ENCODE measurements at places on chromosomes 1 and 21.

DNA sequence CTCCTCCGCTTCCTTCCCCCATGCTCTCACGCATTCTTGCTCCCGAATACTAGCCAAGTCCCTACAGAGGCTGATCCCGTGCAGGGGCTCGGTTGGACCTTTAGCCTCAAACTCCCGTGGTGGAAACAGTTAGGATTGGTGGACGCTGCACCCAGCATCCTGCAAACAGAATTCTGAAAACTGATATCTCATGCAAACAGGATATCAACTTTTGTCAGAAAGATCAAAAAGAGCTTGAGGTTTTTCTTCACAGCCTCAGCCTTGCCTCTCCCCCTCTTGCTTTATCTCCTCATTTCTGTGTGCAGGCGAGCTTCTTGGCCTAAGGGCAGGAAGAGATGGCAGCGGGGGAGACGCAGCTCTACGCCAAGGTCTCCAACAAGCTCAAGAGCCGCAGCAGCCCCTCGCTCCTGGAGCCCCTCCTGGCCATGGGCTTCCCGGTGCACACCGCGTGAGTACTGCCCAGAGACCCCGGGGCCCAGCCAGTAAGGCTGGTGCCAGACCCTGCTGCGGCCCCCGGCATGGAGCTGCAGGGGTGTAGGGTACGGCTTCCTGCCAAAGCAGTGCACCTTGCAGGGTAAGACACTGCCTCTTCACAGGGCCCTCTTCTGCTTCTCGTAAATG is at the start of gene UBASH3A:
UBASH3A (plus strand) TSS at position 292 of the 621 bp plus-strand sequence; CDS start at position 336, 44 bp downstream.
- no peak for DNase-seq

DNA sequence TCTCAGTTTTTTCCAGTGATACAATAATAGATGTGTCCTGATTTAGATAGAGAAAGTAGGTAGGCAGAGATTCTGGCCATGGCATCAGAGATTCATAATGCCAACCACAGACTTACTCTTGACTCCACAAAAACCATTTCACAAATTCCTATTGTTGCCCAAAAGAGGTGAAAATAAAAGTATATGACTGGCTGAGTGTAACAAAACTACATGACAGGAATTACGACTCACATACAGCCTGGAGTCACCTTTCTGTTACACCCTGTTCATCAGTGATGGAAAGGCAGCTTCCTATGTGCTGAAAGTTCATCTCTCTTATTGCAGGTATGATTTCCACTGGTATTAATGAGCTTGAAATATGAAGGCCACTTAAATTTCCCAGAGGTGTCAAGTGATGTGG is 72.3 kb downstream of the MPZL1 start:
- no peak for DNase-seq

DNA sequence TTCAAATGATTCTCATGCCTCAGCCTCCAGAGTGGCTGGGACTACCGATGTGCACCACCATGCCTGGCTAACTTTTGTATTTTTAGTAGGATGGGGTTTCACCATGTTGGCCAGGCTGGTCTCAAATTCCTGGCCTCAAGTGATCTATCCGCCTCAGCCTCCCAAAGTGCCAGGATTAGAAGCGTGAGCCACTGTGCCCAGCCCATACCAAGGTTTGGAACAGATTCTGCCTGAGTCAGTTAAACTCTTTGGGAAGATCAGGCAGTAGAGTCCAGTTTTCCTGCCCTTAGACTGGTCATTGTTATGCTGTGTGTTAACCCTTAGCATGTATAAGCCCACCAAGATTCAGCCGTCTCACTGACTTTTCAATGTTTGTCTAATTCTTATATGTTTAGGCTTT is 48.3 kb upstream of the LYPLAL1 start:
- no peak for DNase-seq

DNA sequence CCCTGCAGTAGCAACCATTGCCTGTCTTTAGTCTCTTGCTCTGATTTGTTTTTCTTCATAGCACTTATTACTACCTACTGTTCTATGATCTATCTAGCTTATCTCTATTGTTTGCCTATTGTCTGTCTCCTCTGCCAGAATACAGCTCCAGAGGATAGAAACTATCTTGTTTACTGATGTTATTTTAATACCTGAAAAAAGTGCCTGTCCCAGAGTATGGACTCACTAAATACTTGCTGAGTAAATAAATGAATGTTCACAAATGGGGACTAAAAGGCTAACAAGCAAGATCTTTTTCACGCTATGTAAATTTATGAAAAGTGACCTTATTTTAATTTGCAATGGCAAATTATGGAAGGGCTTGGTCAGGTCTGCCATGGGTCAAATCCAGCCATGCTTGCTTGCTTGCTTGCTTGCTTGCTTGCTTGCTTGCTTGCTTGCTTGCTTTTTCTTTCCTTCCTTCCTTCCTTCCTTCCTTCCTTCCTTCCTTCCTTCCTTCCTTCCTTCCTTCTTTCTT is 145.3 kb downstream of the TGFB2 start:
- DNase-seq: no peak

- no peak for DNase-seq
Observed at GRCh38 chr1:92291372-92291999, 7.3 kb downstream of the GLMN start.

DNA sequence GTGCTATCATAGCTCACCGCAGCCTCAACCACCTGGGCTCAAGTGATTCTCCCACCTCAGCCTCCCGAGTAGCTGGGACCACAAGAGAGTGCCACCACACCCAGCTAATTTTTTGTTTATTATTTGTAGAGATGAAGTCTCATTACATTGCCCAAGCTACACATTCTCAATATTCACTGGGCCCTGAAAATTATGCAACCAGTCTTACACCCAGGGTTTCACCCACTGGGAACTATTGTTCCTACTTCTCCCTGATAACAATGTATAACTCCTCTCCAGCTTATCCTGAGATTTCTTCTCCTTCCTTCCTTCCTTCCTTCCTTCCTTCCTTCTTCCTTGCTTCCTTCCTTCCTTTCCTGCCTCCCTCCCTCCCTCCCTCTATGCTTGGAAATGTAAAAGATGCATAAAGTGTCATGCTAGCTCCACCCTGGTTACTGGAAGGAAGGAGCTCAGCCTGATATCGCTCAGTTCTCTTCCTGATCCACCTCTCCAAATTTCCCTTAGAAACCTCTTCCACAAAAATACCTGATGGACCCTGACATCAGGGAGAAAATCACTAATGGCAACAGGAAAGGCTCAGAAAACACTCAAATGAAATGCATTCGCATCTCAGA is 11.2 kb upstream of the VSIG8 start:
- no peak for DNase-seq

DNA sequence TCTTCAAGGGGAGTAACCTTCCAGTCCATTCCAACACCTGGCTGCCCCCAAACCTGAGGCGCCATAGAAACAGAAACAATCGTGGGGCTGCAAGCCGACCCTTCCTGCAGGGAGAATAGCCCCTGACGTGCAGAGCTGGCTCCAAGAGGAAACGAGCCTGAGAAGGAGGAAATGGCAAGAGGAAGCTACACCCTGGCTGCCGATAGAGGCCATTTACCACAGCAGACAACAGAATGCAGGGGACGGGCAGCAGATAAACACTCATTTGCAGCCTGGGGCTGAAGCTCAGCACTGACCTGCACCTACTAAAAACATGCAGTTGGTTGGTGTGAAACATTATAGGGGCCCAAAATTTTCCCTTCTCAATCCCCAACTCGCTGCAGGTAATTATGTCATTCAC is 8.7 kb upstream of the TDRD10 start:
- DNase-seq: no peak

DNA sequence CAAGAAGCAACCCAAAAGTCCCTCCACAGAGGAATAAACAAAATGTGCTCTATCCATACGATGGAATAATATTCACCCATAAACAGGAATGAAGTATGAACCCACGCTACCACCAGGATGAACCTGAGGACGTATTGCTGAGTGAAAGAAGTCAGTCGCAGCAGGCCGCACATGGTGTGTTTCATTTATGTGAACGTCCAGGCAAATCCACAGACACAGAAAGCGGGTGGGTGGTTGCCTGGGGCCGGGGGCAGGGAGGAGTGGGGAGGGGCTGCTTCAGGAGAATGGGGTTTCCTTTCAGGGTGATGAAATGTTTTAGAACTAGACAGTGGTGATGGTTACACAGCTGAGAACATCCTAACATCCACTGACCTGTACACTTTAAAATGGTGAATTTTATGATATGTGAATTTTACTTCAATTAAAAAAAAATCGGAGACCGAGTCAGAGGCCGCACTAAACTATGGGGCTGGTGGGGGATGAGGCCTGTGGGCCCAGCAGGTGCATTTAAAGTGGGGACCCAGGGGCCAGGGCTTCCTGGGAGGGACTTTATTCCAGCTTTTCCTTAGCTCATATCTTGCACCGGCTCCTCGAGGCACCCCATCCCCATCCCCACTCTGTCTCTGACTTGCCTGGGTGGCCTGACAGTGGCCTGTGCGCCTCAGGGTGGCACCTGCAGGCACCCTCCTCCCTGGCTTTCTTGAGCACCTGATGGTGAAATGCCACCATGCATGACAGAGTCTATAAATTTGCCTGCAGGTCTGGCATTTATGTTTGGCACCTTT is 392.6 kb upstream of the VAMP3 start:
- no peak for DNase-seq

DNA sequence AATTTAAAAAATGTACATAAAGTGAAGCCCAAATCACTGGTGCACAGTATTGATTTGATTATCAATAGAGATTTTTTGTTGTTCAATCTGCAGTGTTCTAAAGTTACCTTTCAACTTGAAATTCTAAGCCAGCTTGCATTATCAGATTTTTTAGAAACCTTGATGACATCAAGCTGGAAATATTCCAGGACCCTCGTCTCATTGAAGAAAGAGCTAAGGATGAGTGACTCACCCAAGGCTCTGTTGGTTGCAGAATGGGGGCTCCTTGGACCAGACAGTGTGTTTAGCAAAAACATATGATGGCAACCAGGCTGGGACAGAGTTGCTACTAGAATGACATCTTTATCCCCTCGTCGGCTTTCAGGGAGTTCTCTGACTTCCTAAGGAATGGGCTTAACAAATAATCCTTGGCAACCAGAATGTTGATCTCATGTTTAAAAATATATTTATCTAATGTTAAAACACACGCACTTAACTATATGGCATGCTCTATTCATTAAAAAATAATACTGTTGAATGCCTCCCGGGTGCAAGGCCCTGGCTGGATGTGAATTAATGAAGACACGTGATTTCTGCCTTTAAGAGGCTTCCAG is 79.7 kb downstream of the RUNX3 start:
- no peak for DNase-seq

GRCh38 chr1:245197121-245197520 is 42.3 kb downstream of the KIF26B start:
- no peak for DNase-seq

DNA sequence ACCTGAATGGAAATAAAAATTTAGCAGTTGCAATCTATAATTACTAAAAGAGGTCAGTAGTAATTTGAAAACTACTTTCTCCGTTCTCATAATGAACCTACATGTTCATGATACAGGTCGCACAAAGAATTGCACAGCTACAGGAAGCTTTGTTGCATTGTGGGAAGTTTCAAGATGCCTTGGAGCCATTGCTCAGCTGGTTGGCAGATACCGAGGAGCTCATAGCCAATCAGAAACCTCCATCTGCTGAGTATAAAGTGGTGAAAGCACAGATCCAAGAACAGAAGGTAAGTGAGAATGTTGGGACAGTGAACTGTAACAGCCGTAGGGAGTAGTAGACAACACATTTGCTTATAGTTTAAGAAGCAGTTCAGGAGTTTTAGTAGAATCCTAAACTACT is 68.8 kb upstream of the BMP8A start:
- DNase-seq: no peak

- DNase-seq: no peak
Observed at GRCh38 chr21:14876524-14876840, 188.3 kb downstream of the NRIP1 start.

- no peak for DNase-seq
Observed at GRCh38 chr1:189103956-189104355, 1373.7 kb downstream of the BRINP3 start.

GRCh38 chr1:231138236-231138635 is 23.6 kb upstream of the TRIM67 start:
- no peak for DNase-seq

DNA sequence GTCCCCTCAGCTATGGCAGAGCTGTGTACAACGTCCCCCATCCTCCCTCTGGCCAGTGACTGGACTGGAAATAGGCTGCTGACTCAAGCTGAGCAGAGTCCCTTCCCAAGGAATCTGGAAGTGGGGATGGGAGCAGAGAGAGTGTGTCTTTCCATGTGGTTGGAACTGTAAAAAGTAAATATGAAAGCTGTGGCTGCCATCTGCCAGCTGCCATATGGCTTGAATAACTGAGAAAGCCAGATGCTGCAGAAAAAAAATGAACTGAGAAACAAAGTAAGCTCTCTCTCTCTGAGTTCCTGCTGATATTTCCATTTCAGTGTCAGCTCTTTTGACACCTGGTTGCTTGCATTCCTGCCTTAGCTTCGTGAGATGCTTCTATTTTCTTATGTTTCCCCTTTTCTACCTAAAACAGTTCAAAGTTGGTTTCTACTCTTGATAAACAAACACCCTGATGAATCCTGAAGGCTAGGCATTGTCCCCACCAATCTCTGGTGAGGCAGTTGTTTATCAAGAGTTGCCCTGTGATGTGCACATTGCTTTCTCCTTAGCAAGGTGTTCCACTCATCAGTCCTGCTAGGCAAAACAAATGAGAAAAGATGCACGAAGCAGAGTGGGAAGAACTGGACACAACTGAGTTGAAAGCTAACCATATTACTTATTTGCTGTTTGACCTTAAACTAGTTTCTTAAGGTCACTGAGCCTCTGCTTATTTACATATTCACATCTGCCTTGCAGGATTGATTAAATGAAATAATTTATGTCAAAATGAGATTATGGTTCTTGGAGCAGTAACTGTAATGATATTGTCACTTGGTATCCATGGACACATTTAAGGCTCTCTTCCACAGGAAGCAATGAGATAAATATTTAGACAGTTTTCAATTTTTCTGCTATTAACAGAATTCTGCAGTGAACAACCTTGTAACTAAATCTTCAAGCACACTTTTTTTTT is 16.6 kb upstream of the DR1 start:
- no peak for DNase-seq

GRCh38 chr1:225870911-225871310 is 11.3 kb downstream of the TMEM63A start:
- no peak for DNase-seq

Data from stimulated activated CD4-positive, alpha-beta T cell treated with anti-CD3 and anti-CD28 coated beads, Interleukin-1b, Interleukin-23, amount 100 ng/mL, for 1 hour (primary cell).